Activated naive CD4-positive, alpha-beta T cell treated with anti-CD3 and anti-CD28 coated beads, Interleukin-2, amount 10 ng/mL, durations not matched to agents 7 days and 5 days (primary cell): ENCODE measurements at places on chromosomes 16 and 17.

DNA sequence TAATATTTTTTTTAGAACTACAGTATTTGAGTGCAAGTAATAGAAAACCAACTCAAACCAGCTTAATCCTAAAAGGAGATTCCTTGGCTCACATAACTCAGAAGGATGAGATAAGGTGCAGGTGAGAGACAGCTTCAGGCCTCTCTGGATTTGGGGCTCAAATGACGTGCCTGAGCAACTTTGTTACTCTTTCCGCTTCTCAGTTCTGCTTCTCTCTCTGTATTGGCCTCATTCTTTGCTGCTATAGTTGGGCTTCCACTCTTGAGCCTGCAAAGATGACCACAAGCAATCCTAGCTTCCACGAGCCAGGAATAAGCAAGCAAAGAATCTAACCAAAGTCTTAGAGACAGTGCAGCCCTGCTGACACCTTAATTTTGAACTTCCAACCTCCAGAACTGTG, 45.0 kb upstream of the NLK start:
- DNase-seq, result no peak
- no peak overlapping the region for H3K4me3 ChIP-seq
- no peaks in the 10 kb centered on the region for H3K4me1 ChIP-seq
- H3K36me3 ChIP-seq, result no peaks in the 10 kb centered on the region
- no peak overlapping the region for H3K27ac ChIP-seq

DNA sequence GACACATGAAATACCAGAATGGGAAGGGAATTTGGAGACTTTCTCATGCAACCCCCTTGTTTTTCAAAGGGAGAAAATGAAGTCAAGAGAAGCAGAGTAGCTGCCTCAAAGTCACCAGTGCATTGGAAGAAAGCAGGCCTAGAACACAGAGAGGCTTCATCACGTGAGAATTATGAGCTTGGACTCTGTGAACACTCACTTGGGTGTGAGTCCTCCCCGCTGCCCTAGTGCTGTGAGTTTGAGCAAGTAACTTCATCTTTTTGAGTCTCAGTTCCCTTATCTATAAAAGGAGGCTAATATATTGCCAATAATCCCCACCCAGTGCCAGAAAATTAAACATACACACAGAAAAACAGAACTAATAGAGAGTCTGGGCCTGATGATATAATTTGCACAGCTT, 315.8 kb downstream of the XYLT1 start:
- no peak for DNase-seq
- peaks cover 17% of the 10 kb centered on the region for H3K36me3 ChIP-seq
- H3K4me3 ChIP-seq, result no peak overlapping the region

DNA sequence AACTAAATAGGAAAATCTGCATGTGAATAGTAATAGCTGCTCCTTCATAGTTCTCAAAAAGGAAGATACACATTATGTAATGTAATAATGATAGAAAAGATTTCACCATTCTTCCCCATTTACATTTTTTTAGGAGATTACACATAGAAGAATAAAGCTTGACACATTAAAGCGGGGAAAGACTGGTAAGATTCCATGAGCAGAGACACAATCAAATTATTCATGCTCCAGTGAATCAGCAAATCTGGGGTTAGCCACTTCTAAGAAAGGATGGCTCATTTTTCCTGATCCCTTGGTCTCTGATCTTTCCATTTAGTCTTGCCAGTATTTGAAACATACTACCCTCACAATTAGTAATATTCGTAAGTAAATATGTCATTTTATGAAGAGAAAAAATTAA, 81.9 kb downstream of the CA4 start:
- no peak overlapping the region for H3K4me3 ChIP-seq
- H3K36me3 ChIP-seq, result peaks cover 6% of the 10 kb centered on the region
- DNase-seq, result no peak
- H3K4me1 ChIP-seq, result no peaks in the 10 kb centered on the region

- no peak for DNase-seq
- no peaks in the 10 kb centered on the region for H3K27me3 ChIP-seq
- peaks cover 5% of the 10 kb centered on the region for H3K36me3 ChIP-seq
- peaks cover 11% of the 10 kb centered on the region for H3K4me1 ChIP-seq
Measured at GRCh38 chr17:29777663-29778062, 152.4 kb downstream of the SSH2 start.

DNA sequence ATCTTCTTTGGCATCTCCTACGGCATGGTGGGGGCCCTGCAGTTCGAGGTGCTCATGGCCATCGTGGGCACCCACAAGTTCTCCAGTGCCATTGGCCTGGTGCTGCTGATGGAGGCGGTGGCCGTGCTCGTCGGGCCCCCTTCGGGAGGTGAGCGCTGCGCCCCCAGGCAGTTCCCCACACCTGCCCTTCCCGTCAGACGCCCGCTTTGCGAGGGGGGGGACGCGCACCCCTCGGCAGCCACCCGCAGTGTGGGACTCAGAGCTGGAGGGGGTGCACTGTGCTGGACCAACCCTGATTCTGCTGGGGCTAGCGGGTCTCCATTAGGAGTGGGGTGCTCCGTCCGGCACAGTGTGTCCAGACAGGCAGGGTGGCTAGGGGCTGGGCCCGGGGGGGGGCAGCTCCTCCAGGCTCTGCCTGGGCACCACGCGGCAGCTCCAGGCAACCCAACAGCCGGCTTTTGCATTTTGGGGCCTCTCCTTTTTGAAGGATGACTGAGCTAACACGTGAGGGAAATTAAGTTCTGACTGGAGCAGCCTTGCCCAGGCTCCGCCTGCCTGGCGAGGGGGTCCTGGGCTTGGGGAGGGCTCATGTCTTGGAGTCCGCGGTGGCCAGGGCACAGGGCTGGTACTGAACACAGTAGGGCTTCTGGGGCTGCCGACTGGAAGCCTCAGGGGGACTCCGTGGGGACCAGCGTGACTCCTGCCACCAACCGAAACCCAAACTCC, 9.1 kb downstream of the SLC16A3 start:
- H3K4me1 ChIP-seq, result peaks cover 69% of the 10 kb centered on the region
- peak; percentile 34 for DNase-seq
- peak overlapping the region; percentile 85 for H3K27ac ChIP-seq
- H3K36me3 ChIP-seq, result peaks cover 25% of the 10 kb centered on the region
- no peaks in the 10 kb centered on the region for H3K27me3 ChIP-seq

- no peak for DNase-seq
- no peak overlapping the region for H3K27ac ChIP-seq
- H3K27me3 ChIP-seq, result no peaks in the 10 kb centered on the region
- H3K4me3 ChIP-seq, result no peak overlapping the region
Measured at GRCh38 chr17:43118679-43119615, 6.2 kb downstream of the BRCA1 start.

DNA sequence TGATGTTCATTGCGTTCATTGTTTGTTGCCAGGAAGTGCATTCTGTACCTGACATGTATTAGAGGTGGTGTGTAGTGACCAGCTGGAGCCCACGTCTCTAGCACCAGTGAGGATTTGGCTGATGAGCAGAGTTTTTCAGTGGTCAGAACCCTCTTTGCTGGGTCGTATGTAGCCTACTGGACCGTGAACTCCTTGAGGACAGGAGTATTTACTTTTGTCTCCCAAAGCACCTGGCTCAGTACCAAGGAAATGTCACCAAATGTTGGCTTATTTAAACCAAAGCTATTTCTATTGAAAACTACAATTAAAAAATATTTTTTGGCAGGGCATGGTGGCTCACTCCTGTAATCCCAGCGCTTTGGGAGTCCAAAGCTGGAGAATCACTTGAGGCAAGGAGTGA, 262.7 kb downstream of the SNX29 start:
- H3K27me3 ChIP-seq, result no peaks in the 10 kb centered on the region
- no peak overlapping the region for H3K4me3 ChIP-seq
- no peak overlapping the region for H3K27ac ChIP-seq
- no peak for DNase-seq

GRCh38 chr17:73316919-73317505, 5.2 kb upstream of the CDC42EP4 start:
- no peak for DNase-seq
- H3K36me3 ChIP-seq, result no peaks in the 10 kb centered on the region
- peaks cover 39% of the 10 kb centered on the region for H3K27me3 ChIP-seq

DNA sequence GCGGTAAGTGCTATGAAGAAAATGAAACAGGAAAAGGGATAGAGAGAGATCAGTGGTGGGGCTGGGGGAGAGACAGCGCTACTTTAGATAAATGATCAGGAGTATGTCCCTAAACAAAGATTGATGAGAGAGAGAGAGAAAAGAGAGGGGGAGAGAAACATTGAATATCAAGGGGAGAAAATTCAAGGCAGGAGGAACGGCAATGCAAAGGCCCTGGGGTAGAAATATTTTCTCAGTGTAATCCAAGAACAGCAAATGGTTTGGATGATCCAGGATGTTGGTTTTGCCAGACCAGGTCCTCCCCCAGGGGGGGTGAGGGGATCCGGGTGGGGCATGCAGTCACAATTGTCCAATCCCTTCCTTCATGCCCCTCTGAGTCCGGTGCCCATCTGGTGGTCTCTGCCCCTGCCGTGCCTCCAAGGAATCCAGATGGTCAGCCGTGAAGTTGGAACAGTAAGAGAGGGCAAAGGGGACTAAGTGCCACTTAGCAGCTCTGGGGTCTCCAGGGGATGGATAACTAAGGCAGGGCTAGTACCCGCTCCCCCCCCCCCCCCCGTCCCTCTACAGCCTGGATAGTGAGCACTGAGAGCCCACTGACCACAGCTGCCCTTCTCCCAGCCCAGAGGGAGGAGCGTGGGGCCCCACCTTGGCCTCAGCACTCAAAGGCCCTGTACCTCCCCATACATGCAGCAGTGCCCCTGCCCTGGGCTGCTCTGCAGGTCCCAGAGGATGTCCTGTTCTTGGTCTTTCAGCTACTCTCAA, 43.7 kb downstream of the TMEM132E start:
- no peaks in the 10 kb centered on the region for H3K4me1 ChIP-seq

- no peak overlapping the region for H3K27ac ChIP-seq
- no peak overlapping the region for H3K4me3 ChIP-seq
- H3K4me1 ChIP-seq, result no peaks in the 10 kb centered on the region
- no peaks in the 10 kb centered on the region for H3K27me3 ChIP-seq
- DNase-seq, result no peak
- no peaks in the 10 kb centered on the region for H3K36me3 ChIP-seq
Measured at GRCh38 chr16:82603784-82604411, 22.9 kb upstream of the CDH13 start.

DNA sequence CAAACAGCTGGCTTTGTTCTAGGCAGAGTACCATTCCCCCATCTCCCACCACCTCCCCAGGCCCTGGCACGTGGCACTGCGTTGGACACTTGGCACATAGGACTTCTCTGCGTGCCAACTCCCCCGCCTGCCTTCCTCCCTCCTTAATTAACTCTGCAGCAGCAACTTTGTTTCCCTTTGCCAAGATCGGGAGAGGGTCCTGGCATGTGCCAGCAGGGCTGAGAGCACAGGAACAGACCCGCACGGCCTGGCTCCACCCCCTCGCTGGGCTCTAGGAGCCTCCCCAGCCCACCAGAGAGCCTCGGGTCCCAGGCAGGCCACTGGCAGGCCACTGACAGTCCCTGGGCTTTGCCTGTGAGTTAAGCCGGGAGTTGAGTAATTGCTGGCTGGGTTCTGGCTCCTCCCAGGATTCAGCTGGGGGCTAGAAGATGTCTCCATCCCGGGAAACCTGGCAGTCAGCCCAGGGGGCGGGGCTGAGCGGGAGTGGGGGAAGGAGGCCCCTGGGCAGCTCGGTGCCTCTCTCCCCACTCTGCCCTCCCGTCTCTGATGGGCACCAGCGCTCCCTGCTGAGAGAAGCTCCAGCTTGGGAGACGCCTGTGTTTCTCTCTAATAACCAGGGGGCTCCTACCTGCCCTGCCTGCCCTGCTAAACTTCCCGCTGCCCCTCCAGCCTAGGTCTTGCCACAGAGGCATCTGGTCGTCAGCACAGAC, 224.0 kb upstream of the TNRC6C start:
- no peak for DNase-seq
- peaks cover 76% of the 10 kb centered on the region for H3K27me3 ChIP-seq
- H3K4me1 ChIP-seq, result no peaks in the 10 kb centered on the region
- H3K27ac ChIP-seq, result no peak overlapping the region
- H3K36me3 ChIP-seq, result peaks cover 3% of the 10 kb centered on the region
- no peak overlapping the region for H3K4me3 ChIP-seq
